GM03348 (cell line): ENCODE measurements at places on chromosomes 5 and 9.

DNA sequence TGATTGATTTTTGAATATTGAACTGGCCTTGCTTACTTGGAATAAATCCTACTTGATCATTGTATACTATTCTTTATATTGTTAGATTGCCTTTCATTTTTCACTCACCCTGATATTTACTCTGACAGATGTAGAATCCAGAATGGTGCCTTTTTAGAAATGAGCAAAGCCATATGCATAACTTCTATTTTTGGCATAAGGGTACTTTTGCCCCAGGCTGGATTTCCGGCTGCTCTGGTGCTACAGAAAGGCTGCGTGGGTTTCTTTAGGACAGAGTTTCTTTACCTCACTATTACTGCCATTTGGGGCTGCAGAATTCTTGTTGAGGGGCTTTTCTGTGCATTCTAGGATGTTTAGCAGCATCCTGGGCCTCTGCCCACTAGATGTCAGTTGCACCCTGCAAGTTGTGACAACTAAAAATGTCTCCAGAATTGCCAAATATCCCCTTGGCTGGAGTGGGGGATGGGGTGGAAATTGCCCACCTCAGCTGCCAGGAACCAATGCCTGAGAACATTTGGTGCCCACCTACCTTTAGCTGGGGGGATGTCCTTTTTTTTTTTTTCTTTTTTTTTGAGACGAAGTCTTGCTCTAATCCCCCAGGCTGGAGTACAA lies 50.1 kb downstream of the SLC36A1 start:
- no peak for DNase-seq

DNA sequence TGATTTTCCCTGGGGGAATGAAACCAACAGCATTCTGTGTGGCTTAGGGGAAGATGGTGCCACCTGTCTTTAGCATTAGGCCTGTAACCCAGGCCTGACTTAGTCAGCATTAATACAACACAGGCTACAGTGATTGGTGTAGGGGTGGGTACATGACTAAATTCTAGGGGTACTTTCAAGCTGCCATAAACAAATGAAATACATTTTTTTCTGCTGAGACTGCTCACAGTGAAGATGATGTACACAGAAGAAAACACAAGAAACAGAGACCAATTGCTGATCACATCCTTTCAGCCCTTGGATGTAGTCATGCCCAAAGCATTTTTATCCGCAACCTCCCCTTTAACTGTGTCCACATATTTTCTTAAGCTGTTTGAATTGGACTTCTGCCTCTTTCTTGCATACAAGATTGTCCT lies 527.2 kb downstream of the KCTD16 start:
- DNase-seq: peak; percentile 16

DNA sequence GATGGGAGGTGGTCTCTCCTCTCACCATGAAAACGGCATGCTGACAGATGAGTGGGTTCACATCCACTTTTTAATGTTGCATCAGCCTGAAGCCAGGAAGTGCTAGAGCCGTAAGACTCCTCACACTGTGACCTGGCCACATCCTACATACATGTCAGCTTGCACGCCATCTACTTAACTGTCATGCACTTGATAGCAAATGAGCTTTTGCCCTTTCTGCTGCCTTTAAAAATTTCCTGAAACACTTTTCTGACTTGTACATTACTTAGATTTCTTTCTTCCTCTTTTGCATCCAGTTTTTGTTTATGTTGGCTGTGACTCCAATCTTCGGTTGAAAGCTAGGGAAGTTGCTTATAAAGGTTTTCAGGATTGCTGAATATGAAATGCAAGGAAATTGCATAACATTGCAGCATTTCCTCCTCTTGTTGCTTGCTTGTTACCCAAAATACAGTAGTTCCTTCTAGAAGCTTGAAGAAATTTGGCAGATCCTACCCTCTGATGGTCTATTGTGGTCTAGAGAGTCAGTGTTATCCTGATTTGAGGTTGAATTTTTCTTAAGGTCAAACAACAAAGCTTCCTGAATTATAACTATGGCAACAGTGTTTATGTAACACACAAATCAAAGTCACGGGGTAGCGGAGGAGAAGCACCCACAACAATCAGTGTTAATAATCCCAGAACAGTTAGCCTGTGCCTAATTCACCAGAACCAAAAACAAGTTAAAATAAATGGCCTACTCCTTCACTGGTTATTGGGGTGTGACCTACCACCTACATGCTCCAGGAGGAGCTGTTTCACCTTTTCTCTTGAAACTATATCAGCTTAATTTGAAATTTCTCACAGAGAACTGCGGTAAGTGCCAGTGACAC lies 232.5 kb downstream of the ARHGAP26 start:
- DNase-seq: peak; percentile 73

GRCh38 chr5:14644623-14645237 lies 19.8 kb upstream of the OTULIN start:
- no peak for DNase-seq

DNA sequence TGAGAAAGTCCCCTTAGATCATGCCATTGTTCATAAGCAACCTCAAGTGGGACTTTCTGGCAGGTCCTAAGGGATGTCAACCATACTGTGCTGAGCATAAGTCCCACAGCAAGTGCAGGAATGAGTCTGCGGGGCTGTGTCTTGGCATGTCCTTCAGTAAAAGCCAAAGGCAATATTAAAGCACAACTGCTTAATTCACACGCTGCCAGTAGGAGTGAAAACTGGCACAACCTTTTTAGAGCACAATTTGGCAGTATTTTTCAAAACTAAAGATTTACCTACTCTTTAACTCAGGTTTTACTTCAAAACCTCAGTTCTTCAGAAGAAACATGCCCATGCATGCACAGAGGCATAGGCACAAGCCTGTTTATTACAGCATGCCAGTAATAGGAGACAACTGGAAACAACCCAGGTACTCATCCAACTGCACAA lies 24.4 kb upstream of the SMAD5 start:
- no peak for DNase-seq

- DNase-seq: peak; percentile 56
These were observed 89.9 kb upstream of the GNAQ start for GRCh38 chr9:78121488-78121887.

DNA sequence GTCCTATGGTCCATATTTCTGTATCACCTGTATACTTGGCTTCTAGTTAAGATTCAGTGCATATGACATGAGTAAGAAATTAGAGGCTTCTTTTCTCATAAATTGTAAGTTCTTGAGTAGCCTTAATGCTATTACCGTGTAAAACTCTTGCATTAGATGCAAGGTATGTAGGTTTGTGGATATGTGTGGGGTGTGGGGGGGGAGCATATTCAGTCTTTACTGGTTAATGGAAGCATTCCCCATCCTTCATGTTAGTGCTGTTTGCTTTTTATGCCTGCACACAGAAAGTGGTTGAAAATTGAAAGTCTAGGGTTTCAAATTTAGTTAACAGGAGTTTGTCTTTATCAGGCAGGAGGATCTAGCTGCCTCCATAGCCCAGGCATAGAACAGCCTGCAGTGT lies 16.1 kb downstream of the RAI14 start:
- no peak for DNase-seq

DNA sequence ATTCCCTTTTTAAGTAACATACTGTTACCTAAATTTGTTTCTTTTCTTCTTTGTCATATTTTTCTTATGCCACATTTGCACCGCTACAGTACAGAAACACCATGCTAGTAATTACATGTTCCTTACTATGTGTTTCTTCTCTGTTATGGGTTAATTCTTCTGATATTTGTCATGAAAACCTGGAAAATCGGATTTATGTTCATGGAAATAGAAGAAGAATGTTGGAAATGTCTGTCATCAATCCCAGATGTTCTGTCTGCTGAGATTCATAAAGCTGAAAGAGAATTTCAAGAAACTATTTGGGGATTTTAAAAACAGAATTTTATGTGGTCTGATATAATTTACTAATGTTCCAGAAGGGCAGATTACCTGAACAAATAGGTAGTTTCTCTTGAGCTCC lies 305.2 kb upstream of the NREP start:
- DNase-seq: no peak

- DNase-seq: no peak
These were observed 6.8 kb downstream of the KIF12 start for GRCh38 chr9:114092336-114092735.

GRCh38 chr9:116491659-116492058 lies 195.4 kb upstream of the TRIM32 start:
- no peak for DNase-seq

- DNase-seq: no peak
These were observed 12.7 kb downstream of the PTPDC1 start for GRCh38 chr9:94096819-94097577.

DNA sequence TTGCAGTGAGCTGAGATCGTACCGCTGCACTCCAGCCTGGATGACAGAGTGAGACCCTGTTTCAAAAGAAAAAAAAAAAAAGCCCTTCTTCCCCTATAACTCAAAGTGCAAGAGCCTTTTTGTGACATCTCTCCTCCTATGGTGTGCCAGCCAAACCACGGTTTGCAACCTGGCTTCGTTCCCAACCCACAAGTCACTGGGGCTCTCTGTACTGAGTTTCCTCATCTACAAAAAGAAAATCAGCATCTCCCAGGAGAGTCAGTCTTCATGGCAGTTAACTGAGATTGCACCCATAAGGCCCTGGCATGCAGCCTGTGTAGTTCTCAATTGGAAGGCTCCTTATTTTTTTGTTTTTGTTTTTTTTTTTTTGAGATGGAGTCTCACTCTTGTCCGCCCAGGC lies 14.8 kb downstream of the ODF2 start:
- peak; percentile 73 for DNase-seq

DNA sequence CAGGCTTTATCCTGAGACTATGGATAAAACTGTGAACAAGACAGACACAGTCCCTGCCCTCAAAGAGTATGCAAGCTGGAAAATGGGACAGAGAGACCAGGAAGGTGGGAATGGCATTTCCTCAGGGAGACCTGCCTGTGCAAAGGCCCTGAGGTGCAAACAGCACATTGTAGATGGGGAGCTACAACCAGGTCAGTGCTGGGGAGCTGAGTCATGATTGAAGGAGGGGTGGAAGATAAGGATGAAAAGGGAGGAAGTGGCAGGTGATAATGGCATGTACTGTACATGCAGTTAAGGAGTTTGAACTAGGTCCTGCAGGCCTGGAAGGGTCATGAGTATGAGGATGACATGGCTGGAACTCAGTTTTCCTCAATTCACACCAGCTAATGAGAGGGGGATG lies 75.5 kb upstream of the BOD1 start:
- no peak for DNase-seq

DNA sequence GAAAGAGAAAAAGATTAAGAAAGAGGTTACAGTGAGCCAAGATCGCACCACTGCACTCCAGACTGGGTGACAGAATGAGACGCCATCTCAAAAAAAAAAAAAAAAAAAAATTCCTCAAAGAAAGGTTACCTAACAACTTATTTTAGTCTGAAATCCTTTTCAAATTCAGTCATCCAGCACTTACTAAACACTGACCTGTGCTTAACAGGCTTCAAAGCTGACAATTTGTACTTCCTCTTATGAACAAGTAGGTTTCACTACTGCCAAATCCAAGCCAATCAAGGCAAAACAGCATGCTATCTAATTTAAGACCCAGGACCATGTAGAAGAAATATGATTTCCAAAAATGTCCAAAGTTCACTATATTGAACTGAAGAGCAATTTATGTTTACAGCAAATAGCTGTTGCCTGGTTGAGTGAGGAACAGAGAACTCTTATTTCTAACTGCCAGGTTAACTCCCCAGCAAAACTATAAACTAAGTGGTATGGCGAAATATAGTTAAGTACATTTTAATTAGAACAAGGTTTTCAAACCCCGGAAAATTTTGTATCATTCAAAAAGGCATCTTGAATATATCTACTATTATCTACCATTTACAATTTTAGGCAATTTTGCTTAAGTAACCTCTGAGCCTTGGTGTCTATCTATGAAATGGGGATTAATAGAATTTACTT lies 13.4 kb downstream of the PWWP2A start:
- no peak for DNase-seq

DNA sequence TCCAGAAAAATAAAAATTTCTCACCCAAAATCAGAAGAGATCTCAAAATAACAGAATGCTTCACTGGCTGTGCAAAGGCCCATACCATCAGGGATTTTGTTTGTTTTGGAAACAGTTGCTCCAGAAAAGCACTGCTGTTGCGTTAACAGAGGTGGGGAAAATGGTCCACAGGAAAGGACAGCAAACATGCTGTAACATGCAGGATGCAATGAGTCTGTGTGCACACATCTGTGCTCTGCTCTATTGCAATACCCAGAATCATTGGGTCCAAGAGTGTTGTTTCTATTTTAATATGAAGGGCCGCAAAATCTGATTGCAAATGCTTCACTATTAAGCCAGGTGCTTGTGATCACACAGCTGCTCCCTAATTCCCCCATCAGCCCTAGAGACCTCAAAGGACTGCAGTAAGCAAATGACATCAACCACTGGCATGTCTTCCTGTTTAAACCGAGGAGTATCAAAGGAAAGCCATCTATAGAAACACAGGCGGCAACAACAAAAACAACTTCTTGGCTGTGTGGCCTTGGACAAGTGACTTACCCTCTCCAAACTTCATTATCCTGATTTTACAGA lies 141.0 kb downstream of the DCP2 start:
- no peak for DNase-seq

- DNase-seq: no peak
These were observed 388.9 kb upstream of the PAPPA start for GRCh38 chr9:115764645-115765044.

DNA sequence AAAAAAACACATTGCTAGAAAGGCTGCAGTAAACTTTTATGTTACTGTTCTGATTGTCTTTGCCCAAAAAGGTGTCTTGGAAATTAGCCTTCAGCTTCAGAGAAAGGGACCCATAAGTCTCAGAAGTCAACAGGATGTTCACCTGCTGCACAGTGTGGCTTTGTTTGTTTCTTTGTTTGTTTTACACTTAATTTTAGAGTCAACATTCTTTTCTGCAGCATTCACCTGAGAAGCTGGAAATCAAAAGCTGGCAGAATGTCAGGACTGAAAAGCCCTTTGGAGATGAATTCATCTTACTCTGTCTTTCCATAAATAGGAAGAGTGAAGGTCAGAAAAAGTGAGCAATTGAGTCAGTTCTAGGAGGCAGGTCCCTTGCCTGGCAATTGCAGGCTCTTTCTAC lies 170.0 kb downstream of the PAPPA start:
- DNase-seq: no peak

GRCh38 chr5:138889994-138890393 lies 14.9 kb upstream of the LRRTM2 start:
- no peak for DNase-seq
